ENCODE measurements at places on chromosomes 4 and X.
A peak's percentile ranks its signal among the peaks of the same experiment; 100 is the strongest.

DNA sequence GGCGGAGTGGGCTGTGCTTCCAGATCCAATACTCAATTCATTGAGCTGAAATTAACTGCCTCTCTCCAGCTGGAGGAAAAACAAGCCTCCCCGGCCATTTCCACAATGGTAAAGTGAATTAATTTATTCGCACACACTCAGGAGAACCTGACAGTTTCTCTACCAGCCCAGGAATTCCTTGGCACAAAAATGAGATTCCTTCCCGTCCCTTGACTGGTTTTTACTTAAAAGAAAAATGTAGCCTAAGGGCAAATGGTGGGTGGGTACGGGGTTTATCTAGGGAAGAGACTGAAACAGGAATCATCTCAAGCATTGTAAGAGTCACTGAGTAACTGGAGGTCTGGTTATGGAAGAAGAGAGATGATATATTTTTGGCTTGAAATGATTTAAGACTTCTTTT, 102.7 kb downstream of the VCX3A start:
- DNase-seq, result no peak

DNA sequence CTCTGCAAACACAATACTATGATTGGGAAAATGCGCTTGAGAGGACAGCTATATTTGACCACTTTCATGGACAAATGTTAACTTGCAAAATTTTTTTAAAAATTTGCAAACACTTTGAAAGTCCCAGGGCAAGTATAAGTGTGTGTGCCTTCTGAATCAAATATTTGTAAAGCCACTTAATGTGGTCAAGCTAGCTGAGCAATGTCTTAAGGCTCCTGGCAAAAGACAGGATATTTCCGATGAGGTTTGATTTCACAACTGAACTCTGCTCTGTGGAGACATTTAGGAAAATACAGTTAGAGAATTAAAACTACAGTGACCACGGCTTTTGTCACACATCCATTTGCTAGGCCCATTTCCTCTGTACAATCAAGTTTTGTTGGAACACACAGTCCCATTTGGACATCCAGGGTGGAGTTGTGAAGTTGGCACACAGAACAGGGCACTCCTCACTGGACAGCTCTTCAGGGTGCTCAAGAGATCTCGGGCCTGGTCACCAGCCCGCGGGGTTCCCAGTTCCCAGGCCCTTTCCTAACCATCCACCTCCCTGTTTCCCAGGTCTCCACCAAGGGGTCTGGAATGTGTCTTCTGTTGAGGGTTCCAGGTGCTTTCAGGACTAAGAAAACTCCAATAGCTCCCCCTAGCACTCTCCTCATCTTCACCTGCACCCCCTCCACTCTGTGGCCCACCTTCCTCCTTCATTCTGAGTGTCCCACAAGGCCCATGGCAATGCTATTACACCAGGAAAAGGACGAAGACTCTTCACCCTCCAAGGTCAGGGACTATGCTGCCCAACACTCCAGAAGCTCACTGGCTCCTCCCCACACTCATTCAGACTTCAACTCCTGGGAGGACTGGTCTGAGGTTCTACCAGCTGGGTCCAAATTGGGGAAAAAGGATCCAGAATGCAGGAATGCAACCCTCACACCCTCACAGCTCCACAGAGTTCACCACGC, 41.9 kb downstream of the XAGE2 start:
- DNase-seq, result no peak

DNA sequence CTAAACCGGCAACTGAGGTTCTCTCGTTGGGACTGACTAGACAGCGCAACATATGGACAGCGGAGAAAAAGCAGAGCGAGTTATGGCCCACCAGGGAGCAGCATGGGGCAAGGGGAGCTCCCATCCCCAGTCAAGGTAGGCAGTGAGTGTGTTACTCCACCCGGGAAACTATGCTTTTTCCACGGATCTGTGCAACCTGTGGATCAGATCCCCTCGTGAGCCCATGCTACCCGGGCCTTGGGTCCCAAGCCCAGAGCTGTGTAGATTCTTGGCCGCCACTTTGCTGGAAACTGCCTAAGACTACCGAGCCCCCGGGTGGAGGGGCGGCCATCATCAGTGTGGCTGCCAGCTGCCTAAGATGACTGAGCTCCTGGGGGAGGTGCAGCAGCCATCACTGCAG, 140.9 kb downstream of the PAPSS1 start:
- no peak for DNase-seq

GRCh38 chr4:85028910-85029309, 62.4 kb upstream of the WDFY3 start:
- DNase-seq, result no peak

GRCh38 chr4:136002316-136002715, 1530.0 kb downstream of the PCDH18 start:
- DNase-seq, result no peak

DNA sequence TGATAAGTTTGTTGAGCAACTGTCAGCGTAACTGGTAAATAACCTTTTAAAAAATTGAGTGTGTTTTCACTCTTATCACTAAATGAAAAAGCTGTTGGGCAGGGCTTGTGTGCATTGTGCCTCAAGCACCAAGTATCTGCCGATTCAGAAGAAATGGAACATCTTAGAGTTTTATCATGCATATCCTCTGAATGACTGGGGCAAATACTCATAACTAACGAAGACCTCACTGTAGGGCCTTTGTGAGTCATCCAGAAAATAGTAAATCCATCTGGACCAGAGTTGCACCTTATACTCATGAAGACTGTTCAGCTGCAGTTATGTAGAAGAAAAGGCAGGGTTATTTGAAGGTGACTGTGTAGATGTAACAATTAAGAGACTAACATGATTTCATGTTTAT, 222.1 kb downstream of the CAMK2D start:
- peak; percentile 8 for DNase-seq

DNA sequence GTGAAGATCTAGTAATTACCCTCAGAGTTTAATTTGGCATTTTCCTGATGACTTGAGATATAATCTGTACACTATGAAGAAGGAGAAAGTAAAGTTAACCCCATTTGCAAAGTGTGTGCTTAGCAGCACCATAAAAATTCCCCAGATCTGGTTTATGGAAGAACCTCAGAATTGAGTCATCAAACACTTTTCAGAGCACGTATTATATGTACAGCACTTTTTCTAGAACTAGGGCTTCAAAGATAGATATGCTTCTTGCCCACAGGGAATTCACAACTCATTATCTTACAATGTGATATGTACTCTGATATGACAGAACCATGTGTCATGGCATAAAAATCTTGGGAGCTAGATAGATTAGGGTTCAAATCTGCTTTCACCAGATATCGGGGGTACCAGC, 150.9 kb downstream of the SLC10A7 start:
- no peak for DNase-seq

- DNase-seq, result peak; percentile 29
Observed at GRCh38 chr4:87853108-87853507, 20.3 kb downstream of the MEPE start.

GRCh38 chrX:19743386-19743785, 144.0 kb downstream of the SH3KBP1 start:
- DNase-seq, result peak; percentile 55

GRCh38 chr4:156547439-156547838, 424.2 kb downstream of the PDGFC start:
- DNase-seq, result no peak

GRCh38 chr4:176729489-176729888, 63.2 kb downstream of the VEGFC start:
- DNase-seq, result no peak

DNA sequence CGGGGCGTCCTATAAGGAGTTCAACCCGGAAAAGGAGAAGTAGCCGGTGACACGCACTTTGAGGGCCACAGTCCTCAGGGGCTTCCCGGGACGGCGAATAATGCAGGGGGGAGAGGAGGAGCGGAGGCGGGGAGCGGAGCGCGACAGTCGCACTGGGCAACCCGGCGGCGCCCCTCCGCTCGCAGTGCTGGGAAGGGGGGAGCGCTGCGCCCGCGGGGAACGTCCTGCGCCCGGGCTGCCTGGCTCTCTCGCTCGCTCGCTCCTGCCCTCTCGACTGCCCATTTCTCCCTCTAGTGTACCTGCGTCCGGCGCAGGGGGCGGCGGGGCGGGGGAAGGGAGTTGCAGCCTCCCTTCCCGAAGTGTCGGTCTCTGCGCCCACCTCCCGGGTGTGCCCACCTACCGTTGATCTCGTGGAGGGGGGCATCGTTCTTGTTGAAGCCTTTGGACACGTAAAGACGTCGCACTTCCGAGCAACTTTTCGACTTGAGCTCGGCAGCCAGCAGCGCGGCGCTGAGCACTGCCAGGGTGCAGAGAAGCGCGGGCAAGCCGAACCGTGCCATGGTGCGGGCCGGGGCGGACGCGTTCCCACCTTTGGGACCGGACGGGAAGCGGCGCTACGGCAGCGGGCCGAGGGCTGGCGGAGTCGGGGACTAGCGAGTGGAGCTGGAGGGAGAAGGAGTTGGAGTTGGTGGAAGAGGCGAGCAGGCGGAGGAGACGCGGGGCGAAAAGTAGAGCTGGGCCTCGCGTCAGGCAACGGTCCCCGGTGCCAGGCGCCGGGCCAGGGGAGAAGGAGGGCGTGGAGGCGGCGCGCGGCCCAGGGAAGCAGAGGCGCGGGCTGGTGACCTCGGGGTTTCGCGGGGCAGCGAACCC, 648 bp downstream of the GPC4 start:
- DNase-seq, result no peak
